ENCODE measurements at places on chromosomes 5 and 9.

DNA sequence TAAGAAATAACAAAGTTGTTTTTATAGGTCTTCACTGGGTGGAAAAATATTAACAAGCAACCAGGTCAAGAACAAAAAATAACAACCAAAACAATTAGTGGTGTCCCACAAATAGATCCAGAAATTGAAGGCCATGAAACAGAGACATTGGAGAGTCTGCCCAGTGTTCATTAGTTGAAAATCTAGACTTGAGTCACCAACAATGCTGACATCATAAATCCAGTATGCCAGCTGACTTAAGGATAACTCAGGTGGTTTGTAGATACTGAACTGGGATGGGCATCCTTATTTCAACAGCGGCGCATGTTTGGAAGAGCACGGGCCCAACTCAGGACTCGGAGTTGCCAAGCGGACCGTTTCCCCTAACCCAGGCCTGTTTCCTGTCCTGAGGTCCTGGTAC is 80.7 kb upstream of the TNFAIP8 start:
- no peak for DNase-seq

- no peak for DNase-seq
Observed at GRCh38 chr9:131657940-131658339, 81.9 kb downstream of the RAPGEF1 start.

DNA sequence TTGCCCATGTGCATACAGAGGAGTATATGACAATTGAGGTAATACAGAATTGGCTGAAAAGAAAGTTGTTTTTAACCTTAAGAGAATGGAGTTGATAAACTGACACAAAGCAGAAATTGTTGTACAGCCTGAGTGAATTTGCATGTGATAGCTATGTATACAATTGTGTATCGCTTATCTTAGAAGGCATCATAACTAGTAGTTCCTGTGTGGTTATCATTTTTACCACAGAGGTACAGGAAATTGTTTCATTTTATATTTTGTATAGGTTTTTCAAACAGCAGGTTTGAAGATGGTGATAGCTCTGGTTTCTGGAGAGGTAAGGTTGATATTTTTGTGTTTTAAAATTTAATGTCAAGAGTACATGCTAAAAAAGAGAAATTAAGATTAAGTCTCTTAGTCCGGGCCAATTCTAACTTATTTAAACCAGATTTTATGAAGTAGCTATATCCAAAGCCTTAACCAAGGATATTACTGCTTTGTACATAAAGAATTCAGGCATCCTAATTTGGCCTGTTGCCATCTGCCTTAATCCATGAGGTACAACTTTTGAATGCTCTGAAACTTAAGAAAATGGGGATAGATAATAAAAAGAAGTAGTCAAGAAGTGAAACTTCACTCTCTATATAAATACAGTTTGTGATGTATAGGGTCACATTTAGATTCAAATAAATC is 26.0 kb downstream of the DDX4 start:
- no peak for DNase-seq

DNA sequence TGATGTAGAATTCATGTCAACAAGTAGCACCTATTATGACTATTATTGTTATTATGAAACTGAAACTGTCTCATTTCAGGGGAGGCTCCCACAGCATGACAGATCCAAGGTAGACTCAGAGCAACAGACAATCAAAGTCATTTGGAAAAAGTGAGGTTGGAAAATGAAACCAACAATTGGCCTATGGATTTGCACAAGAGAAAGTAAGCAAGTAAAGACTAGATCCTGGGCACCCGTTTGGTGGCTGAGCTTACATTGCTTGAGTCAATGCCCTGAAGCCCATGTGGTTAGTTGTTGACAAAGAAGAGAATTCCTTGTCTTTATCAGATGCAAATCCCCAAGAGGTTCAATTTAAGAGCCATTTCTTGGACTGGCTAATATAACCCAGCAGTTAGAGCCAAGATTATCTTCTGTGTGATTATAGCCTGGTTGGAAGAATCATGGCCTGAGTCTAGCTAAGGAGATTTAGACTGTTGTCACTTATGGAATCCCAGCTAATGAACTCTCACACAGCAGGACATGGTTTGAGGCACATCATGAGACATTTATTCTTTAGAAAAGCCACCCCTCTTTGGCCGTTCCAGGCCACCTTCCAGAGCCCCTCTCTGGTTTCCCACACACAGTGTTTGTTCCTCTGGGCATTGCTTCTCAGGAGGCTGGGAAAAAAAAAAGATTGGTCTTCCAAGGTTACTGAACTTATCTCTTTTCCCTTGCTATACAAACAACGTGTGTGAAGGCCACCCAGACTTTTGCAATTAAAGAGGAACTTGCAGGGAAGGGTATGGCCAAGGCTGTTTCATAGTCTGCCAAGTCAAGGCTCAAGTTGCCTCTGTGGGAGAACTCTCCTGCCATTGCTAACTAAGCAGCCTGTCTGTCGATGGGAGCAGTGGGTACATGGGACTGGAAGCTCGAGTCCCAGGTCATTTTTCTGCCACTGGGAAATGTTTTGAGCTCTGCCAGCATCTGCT is 399.5 kb downstream of the ENC1 start:
- no peak for DNase-seq

DNA sequence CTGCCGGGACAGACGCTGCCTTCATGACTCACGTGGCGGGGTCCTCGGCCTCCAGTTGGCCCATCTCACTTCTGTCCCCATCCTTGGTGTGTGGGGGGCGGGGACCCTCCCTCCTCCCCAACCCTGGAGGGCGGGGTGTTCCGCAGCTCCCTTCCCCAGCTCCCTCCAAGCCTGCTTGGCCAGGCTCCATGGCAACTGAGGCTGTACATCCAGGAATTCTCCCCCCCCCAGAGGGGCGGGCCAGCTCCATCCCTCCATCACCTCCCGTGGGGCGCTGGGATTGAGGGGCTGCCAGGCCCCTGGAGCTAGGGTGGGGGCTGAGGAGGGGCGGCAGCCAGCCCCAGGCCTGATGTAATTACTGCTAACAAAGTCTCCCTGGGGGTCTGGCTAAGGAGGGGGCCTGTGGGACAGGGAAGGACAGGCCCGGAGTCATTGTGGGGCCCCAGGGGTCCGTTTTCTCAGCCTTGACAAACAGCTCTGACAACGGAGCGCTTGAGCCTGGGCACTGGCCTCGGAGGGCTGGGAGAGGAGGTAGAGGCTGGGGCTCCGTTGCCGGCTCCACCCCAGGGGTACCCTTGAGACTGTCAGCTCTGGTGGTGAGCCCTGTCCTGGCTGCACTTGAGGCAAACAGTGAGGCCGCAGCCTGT is 8.0 kb downstream of the DIPK1B start:
- no peak for DNase-seq

Data from renal cortex interstitium (tissue), 15 donors.